Fibroblast of skin of abdomen (primary cell): ENCODE measurements at places on chromosomes 2 and 18.

DNA sequence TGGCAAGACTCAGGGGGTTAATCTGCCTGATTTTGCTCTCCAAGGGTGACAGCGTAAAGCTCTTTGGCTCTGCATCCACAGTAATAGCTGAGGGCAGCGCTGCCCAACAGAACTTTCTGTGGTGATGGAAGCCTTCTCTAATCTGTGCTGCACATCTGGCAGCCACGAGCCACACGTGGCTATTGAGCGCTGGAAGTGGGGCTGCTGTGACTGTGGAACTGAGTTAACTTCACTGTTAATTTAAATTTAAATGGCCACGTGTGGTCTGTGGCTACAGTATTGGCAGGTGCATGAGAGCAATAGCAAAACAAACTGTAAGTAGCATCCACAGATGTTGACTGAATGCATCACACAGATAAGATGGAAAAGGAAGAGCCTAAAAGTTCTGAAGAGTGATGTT, 47.3 kb upstream of the TMEM200C start:
- no peak for DNase-seq

- peak; percentile 27 for DNase-seq
Measured at GRCh38 chr18:34880882-34881834, 160.1 kb upstream of the MAPRE2 start.

- no peak for DNase-seq
Measured at GRCh38 chr2:127161176-127162136, 54.5 kb upstream of the BIN1 start.

GRCh38 chr18:8051453-8051852, 484.3 kb downstream of the PTPRM start:
- peak; percentile 36 for DNase-seq

GRCh38 chr2:12787891-12788801, 71.4 kb downstream of the TRIB2 start:
- peak; percentile 93 for DNase-seq

DNA sequence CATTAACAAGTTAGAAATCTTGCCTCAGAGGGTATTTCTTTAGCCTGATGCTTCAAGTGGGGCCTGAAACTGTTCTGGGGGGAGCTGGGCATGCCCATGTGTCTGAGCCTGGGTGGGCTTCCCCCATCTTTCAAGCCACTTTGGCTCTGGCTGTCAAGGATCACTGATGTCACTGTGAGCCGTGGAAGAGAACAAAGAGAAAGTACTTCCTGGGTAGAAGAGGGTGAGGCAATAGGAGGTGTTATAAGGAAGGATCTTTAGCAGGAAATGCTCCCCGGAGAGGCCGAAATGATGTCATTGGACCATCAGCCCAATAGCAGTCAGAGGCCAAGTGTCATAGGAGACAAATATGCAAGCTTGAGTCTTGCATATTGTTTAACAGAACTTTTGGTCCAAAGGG, 228.4 kb upstream of the MEX3C start:
- DNase-seq, result no peak

GRCh38 chr2:54510916-54511315, 54.8 kb downstream of the SPTBN1 start:
- peak; percentile 61 for DNase-seq

- peak; percentile 84 for DNase-seq
Measured at GRCh38 chr2:3785220-3785889, 82.0 kb downstream of the DCDC2C start.

- DNase-seq, result no peak
Measured at GRCh38 chr18:36308711-36309435, 11.4 kb downstream of the FHOD3 start.

GRCh38 chr2:236452238-236452637, 117.4 kb upstream of the ACKR3 start:
- DNase-seq, result peak; percentile 42

GRCh38 chr2:152466980-152467676, 132.2 kb downstream of the FMNL2 start:
- peak; percentile 53 for DNase-seq

GRCh38 chr2:181754105-181754504, 73.8 kb upstream of the NEUROD1 start:
- no peak for DNase-seq

DNA sequence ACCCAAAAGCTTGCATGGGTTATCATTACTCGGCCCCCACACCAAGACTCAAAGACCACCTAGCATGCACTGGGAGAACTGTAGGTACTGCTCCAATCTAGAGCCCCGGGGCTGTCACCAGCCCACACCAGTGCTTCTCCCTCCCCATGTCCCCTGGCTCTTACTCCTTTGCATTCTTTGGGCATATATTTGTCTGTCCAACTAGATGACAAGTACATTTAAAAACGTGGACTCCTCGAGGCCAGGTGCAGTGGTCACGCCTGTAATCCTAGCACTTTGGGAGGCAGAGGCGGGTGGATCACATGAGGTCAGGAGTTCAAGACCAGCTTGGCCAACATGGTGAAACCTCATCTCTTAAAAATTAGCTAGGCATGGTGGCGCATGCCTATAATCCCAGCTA, 7.8 kb downstream of the AFG3L2 start:
- no peak for DNase-seq

DNA sequence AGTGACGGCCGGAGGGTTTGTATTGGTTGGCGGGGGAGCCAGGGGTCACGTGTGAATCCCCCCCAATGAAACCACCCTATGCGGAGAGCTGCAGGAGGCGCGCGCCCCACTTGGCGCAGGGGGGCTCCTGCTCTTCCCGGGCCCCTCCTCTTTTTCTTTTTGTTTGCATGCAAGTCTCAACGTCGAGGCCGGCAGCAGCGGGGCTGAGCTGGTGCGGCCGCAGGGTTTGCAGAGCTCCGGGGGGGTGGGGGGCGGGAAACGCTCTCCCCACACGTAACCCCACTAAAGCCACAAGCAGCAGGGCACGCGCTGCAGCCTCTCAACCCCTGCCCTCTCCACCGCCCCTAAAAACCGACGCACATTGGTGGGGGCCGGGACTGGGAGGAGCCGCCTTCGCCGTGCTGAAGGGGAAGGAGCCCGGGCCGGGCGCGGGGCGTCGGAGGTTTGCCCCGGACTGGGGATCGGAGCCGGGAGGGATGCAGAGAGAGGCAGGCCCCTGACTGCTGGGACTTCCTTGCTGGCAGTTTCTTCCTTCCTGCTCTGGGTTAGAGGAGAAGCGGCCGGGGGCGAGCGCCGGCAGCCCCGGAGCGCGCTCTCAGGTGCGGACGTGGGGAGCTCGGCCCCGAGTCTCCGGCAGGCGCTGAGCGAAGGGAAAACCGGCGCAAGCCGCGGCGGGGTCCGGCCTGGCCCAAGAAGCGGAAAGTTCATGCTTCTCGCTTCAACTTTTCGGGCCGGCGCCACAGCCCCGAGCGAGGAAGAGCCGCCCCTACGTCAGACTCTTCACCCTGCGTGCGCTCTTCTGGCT, 864 bp downstream of the LBH start:
- peak; percentile 72 for DNase-seq

GRCh38 chr2:72399879-72400278, 252.2 kb upstream of the CYP26B1 start:
- DNase-seq, result no peak

- DNase-seq, result peak; percentile 83
Measured at GRCh38 chr2:15359716-15360531, 201.2 kb downstream of the NBAS start.

GRCh38 chr2:31227711-31228125, 6.2 kb upstream of the EHD3 start:
- DNase-seq, result no peak

DNA sequence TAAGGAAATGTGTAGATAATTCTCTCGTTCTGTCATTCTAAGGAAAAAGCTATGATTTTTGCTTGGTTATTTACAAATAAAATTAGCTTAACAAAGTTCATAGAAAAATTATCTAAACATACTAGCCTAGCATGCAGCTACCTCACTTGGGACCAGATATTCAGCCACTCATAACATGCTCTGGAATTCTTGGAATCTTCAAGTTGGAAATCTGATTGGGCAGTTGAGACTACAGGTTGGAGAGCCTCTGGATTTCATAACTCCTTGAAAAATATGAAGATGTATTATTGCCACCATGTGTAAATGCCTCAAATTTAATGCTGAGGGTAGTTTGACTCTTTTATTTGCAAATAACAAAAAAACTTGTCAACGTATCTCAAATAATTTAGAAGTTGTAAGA, 132.2 kb upstream of the GULP1 start:
- DNase-seq, result no peak

DNA sequence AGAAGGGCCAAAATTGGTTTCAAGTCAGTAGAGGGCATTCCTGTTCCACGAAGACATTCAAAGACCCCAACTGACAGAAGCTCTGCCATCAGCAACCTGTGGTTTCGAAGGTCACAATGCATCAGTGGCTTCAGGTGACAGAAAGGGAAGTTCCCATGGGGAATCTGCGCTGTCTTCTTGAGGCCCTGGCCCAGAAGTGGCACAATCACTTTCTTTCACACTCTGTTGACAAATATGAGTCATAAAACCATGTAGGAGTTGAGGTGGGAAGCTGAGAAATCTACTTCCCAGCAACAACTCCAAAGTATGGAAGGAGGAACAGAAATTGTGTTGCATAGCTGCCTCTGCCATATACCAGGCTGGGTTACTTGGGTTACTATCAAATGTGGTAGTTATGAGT, 621.1 kb upstream of the FANCL start:
- no peak for DNase-seq

DNA sequence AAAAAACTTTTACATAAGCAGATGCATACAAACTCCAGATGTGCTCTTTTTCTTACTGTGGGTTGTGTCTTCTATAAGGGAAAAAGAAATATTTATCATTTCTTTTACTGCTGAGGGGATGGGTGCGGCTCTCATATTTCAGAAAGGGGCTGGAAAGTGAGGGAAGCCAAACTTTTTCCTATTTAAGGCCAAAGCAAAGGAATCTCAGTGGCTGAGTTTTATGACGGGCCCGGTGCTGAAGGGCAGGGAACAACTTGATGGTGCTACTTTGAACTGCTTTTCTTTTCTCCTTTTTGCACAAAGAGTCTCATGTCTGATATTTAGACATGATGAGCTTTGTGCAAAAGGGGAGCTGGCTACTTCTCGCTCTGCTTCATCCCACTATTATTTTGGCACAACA, at the start of gene COL3A1:
Gene COL3A1 (plus strand): TSS at position 210 of the 400 bp plus-strand sequence. CDS start 117 bp downstream, at position 327.
- DNase-seq, result peak; percentile 92

- DNase-seq, result peak; percentile 35
Measured at GRCh38 chr2:215503381-215503780, 67.5 kb upstream of the FN1 start.

GRCh38 chr2:86396291-86396785, 44.8 kb upstream of the KDM3A start:
- DNase-seq, result no peak

GRCh38 chr2:196967116-196967515, 40.6 kb upstream of the PGAP1 start:
- peak; percentile 69 for DNase-seq

- DNase-seq, result no peak
Measured at GRCh38 chr2:46132996-46133395, 164.2 kb upstream of the EPAS1 start.

DNA sequence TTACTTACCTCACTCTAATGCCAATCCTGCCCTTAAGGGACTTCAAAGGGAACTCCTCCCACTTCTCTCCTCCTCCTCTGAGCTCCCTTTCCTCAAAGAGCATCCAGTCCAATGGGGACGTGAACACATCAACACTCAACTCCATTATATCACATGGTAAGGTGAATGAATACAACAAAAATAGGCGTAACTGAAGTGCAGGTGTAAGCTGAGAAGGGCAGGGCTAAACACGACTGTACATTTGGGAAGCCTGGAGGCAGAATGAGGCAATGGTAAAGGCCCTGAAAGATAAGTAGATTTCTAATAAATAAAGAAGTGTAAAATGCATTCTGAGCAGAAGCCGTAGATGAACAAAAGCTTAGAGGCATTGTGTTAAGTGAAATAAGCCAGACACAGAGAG, 226.1 kb upstream of the TRIB2 start:
- DNase-seq, result no peak

GRCh38 chr18:54043484-54044251, 180.8 kb downstream of the MBD2 start:
- DNase-seq, result no peak

- DNase-seq, result no peak
Measured at GRCh38 chr2:48568547-48568946, 38.6 kb downstream of the STON1 start.

GRCh38 chr2:240350696-240351087, 84.8 kb upstream of the GPC1 start:
- DNase-seq, result no peak

DNA sequence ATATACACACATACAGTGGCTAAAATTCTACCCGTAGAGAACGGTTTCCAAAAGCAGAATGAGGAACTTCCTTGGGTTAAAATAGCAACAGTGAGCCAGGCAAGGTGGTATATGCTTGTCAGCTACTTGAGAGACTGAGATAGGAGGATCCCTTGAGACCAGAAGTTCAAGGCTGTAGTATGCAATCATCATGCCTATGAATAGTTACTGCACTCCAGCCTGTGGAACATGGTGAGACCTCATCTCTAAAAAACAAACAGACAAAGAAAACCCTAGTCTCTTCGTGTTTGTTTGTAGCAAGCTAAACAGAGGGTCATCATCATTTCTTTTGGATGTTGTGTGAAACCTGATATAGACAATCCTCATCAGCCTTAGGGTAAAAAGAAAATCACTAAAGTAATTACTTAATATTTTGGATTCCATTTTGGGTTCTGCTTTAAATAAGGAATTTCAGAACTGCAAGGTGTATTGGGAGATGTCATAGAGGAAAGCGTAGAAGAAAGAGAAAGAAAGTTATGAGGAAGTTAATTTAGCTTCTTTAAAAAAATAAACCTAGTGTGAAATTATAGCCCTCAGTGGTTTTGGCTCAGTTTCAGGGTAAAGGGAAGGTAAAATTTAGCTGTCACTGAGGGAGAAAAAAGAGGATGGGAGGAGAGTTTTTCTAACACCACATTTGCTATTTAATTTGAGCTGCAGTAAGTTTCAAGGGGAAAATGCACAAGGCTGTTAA, 46.5 kb downstream of the PLEK start:
- DNase-seq, result no peak

DNA sequence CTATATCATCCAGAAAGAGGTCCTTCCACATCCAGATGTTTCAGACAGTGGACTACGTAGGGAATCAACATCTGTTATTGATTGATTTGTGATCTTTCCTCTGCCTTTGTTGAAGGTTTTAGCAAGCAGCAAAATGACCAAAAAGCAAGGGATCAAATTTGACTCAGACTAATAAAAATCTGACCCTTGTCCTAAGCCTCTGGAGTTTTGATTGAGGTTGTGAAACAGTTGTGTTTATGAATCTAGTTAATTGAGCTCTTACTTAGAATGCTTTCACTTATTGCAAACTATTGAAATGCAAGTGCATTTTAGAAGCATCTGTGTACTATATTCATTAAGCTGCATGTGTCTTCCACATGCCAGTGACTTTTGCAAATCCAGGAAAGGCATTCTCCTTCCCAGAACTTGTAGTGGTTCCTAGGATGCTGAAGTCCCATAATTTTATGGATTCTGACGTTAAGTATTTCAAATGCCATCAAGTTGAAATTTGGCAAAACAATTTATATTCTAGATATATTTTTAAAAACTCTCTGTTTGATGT, 116.0 kb downstream of the MTX2 start:
- DNase-seq, result no peak
